Right atrium auricular region (tissue), 2 donors: ENCODE measurements at places on chromosomes 4 and X. TPM values are rescaled to one million over a fixed set of nuclear protein-coding genes. Genes with fewer than 3 reads are reported as not detected.

DNA sequence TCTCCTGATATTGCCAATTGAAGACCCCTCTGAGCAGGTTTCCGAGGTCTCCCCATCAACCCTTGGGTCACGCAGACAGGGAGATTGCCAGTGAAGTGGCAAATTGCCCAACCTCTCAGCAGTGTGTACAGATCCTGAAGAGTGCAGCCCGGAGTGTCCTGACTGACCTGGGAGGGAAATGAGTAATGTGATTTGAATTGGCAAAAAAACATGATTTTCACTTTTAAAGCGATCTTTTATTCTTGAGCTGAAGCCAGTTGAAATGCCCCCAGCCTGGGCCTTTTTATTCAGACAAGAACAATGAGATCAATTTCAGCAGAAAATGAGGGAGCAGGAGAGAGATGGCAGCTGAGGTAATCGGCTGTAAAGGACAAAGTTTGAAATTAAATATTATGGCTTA lies 401.8 kb downstream of the RAPGEF2 start:
- DNase-seq: no peak
- no peak overlapping the region for H3K27ac ChIP-seq
- H3K27me3 ChIP-seq: no peaks in the 10 kb centered on the region
- H3K4me3 ChIP-seq: no peak overlapping the region

- no peaks in the 10 kb centered on the region for H3K36me3 ChIP-seq
- no peaks in the 10 kb centered on the region for H3K4me1 ChIP-seq
- H3K27ac ChIP-seq: no peak overlapping the region
Measured at GRCh38 chrX:139203651-139204570, 326.6 kb upstream of the F9 start.

DNA sequence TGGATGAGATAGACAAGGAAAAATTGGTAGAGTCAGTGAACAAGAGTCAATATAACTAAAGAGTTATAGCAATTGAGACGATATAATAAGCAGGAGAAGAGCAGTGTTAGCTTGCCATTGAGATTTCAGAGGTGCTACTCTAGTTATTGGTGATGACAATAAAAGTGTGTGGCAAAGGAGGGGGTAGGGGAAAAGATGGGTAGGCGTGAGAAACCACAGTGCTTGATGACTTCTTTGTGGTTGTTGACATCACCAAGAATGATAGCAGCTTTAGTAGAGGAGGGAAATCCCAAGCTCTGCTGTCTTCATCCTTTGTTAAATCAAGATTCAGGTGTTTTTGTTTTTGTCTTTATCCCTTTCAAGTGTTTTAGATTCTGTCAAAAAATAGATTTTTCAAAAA lies 179.9 kb upstream of the PPP3CA start:
- H3K27me3 ChIP-seq: no peaks in the 10 kb centered on the region
- no peak for DNase-seq
- H3K36me3 ChIP-seq: no peaks in the 10 kb centered on the region
- no peaks in the 10 kb centered on the region for H3K4me1 ChIP-seq

DNA sequence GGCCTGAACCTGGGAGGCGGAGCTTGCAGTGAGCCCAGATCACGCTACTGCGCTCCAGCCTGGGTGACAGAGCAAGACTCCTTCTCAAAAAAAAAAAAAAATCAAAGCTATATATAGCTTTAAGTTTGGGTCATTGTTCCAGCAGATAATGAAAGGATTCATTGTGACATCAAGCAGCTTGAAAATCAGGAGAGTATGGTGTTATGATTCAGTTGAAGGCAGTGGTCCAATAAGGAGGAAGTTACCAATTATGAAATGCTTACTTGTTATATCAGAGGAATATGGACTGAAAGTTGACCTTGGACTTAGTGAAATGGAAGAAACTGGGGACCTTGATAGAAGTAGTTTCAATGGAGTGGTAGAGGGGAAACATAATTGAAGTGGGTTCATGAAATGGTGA lies 140.4 kb upstream of the MAD2L1 start:
- no peaks in the 10 kb centered on the region for H3K4me1 ChIP-seq
- no peak overlapping the region for H3K4me3 ChIP-seq
- no peaks in the 10 kb centered on the region for H3K36me3 ChIP-seq
- H3K27me3 ChIP-seq: no peaks in the 10 kb centered on the region
- no peak overlapping the region for H3K27ac ChIP-seq

DNA sequence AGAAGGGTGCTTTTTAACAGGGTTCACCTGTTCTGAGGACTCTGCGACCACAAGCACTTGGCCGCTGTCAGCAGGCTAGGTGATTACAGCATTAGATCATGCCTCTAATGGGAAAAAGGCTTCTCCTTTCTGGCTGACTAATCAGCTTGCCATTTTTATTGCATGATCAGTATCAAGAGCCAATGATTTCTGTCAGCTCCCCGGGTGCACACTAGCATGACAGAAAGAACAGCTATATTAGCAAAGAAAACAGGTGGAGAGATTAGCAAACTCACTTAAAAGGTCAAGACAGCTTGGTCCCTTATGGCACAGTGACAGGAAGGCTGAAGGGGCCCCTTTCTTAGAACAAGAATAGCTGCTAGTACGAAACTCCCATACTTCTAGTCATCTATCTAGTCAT lies 170.0 kb downstream of the SMIM20 start:
- H3K27ac ChIP-seq: no peak overlapping the region
- DNase-seq: no peak
- no peak overlapping the region for H3K4me3 ChIP-seq
- no peaks in the 10 kb centered on the region for H3K27me3 ChIP-seq
- no peaks in the 10 kb centered on the region for H3K36me3 ChIP-seq

The RP2 gene
- total RNA-seq: 5.0 TPM

GRCh38 chr4:148749403-148749802 lies 307.2 kb upstream of the NR3C2 start:
- H3K4me3 ChIP-seq: no peak overlapping the region
- H3K4me1 ChIP-seq: no peaks in the 10 kb centered on the region
- no peak for DNase-seq
- H3K27ac ChIP-seq: no peak overlapping the region
- no peaks in the 10 kb centered on the region for H3K36me3 ChIP-seq
- no peaks in the 10 kb centered on the region for H3K27me3 ChIP-seq

- H3K27me3 ChIP-seq: no peaks in the 10 kb centered on the region
- no peaks in the 10 kb centered on the region for H3K4me1 ChIP-seq
- H3K4me3 ChIP-seq: no peak overlapping the region
- no peaks in the 10 kb centered on the region for H3K36me3 ChIP-seq
Measured at GRCh38 chr4:189255636-189256035, 685.0 kb upstream of the FRG1 start.

The PASD1 gene
- total RNA-seq: not detected

The SPANXC gene
- not detected for total RNA-seq

- no peak overlapping the region for H3K4me3 ChIP-seq
- H3K27ac ChIP-seq: no peak overlapping the region
- no peaks in the 10 kb centered on the region for H3K36me3 ChIP-seq
- no peaks in the 10 kb centered on the region for H3K4me1 ChIP-seq
- no peak for DNase-seq
Measured at GRCh38 chr4:71004281-71004851, 10.9 kb downstream of the DCK start.

- H3K4me1 ChIP-seq: peaks cover 5% of the 10 kb centered on the region
- no peak overlapping the region for H3K4me3 ChIP-seq
- H3K27ac ChIP-seq: no peak overlapping the region
- no peaks in the 10 kb centered on the region for H3K27me3 ChIP-seq
- no peaks in the 10 kb centered on the region for H3K36me3 ChIP-seq
Measured at GRCh38 chr4:75831856-75832405, 70.3 kb downstream of the PPEF2 start.

DNA sequence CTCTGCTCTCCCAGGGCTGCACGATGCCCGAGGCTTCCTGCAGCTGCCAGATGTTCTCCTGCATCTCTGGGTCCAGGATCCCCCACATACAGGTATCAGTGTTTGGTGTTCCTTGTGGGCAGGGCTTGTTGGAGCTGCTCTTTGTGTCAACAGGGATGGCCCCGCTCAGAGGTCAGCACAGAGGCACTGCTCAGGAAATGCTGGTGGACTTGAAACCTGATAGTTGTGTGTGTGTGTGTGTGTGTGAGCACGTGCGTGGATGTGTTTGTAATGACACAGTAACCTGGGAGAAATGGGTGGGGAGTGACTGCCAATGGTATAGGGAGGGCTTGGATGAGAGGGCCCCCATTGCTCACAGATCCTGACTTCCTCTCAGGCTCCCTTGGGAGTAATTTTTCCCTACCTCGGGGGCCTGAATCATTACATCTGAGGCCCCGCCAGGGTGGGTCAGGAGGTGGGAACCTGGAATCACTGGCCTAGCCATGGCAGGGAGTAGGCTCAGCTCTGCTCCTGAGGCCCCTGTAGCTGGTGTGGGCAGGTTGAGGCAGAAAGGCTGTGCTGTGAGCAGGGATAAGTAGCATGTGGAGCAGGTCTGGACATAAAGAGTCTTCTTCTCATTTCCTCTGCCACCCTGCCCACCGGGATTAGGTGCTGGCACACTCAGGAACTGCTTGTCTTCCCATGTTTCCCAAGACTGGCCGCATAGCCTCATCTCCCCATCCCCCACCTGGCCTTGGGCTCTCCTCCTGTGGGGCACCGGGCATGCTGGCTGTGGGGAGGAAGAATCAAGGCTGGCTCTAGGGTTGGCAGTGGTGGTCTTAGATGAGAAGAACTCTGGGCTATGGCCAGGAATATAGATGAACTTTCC lies 2.5 kb upstream of the EFNB1 start:
- no peaks in the 10 kb centered on the region for H3K27me3 ChIP-seq
- no peak overlapping the region for H3K27ac ChIP-seq
- H3K4me1 ChIP-seq: no peaks in the 10 kb centered on the region
- H3K36me3 ChIP-seq: no peaks in the 10 kb centered on the region

The G6PD gene
- 42.2 TPM for total RNA-seq

The GSX2 gene
- not detected for total RNA-seq

- no peaks in the 10 kb centered on the region for H3K36me3 ChIP-seq
- no peaks in the 10 kb centered on the region for H3K4me1 ChIP-seq
- no peak overlapping the region for H3K27ac ChIP-seq
Measured at GRCh38 chr4:142065086-142065647, 428.8 kb downstream of the IL15 start.

The MAML3 gene
- 2.6 TPM for total RNA-seq

GRCh38 chrX:103233263-103233662 lies 18.4 kb downstream of the BEX4 start:
- H3K27ac ChIP-seq: no peak overlapping the region
- H3K27me3 ChIP-seq: no peaks in the 10 kb centered on the region
- no peaks in the 10 kb centered on the region for H3K36me3 ChIP-seq
- no peaks in the 10 kb centered on the region for H3K4me1 ChIP-seq
- H3K4me3 ChIP-seq: no peak overlapping the region

- H3K27me3 ChIP-seq: no peaks in the 10 kb centered on the region
Measured at GRCh38 chr4:57320217-57320616, 210.0 kb upstream of the IGFBP7 start.

DNA sequence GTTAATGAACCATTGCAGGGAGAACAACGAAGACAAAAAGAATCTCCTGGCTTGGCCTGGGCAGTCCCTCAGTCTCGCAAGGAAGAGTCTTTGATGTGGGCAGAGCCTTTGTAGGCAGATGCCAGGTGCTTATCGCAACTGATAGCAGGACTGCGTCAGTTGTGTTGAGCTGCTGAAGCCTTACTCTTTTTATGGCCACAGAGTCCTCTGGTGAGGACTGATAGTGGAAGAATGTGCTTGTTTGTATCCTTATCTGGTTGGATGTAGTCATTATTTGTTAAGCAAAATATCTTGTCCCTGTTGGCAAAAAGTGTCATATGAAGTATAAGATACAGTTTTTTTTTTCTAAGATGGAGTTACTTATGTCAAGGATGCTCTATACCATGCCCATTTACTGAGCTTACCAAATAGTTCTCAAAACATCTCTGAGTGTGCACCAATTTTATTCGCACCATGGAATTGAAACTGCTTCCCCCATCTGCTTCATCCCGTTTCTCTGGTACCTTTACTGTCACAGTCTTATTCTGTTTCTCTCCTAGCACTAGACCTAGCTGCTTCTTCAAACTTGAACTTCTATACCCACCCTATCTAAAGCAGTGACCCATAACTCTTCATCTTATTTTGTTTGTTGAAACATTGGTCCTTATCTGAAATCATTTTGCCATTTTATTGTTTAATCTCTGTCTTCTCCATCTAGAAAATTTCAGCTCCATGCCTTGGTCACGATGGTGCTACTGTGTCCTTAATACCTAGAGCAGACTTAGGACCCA lies 47.0 kb upstream of the SPRY1 start:
- no peaks in the 10 kb centered on the region for H3K36me3 ChIP-seq
- DNase-seq: no peak
- no peak overlapping the region for H3K27ac ChIP-seq

DNA sequence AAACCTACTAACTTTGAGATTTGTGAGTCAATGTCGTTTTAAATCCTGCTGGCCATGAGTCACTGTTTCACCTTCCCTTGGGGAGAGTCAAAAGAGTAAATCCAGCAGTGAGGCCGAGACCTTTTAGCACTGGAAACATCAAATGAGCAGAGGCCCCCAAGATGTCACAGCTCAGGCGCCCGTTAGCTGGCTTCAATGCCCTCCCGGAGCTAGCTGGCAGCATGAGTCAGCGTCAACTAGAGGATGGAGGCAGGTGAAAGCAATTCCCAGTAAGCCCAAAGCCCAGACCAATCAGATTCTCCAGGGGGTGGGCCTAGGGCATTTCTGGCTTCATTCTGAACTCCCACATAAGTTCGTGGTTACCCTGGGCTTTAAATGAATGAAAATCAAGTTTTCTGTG lies 170.9 kb downstream of the CLCN4 start:
- no peaks in the 10 kb centered on the region for H3K27me3 ChIP-seq
- no peaks in the 10 kb centered on the region for H3K4me1 ChIP-seq
- no peak overlapping the region for H3K4me3 ChIP-seq
- no peak for DNase-seq
- no peaks in the 10 kb centered on the region for H3K36me3 ChIP-seq

The TEX11 gene
- not detected for total RNA-seq

The OPRPN gene
- not detected for total RNA-seq

The MAGEA4 gene
- total RNA-seq: not detected

- DNase-seq: no peak
- H3K4me3 ChIP-seq: no peak overlapping the region
- H3K36me3 ChIP-seq: no peaks in the 10 kb centered on the region
- no peak overlapping the region for H3K27ac ChIP-seq
Measured at GRCh38 chrX:79270401-79270800, 96.7 kb downstream of the ITM2A start.

DNA sequence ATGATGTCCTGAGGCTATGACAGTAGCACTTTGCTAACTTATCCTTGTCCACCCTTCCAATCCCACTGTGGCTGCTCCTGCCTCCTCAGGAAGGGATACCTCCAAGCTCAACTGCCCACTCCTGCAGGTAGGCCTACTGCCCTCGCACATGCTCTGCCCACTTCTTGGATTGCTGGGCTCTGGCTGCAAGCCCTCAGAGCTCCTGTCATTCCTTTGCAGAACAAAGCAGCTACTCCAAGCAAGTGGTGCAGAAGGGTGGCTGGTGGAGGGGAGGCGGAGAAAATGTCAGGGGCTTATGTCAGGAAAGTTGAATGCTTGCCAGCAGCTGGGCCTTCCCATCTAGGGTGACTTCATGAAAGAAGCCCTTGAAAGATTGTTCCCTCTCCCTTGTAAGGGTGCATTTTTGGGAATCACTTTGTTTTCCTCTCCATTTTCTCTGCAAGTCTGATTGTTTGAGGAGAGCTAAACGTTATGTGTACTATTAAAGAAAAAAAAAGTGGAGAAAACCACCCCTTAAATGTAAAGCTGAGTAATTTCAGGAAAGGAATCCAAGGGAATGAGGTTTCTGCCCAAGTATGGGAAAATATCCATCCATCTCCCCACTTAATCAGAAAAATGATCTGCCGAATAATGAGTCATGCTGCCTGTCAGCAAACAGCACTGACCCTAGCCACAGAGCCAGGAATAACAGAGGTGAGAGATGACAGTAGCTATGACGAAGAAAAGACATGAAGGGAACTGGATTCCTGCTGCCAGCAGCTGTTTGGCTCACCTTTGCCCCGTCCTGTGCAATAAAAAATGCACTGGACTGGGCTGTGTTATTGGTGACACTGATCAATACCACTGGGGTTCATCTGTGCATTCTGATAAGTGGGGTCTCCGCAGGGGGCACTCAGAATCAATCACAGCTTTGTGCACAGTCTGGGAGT lies 102.0 kb downstream of the RTL5 start:
- H3K4me3 ChIP-seq: no peak overlapping the region
- H3K36me3 ChIP-seq: no peaks in the 10 kb centered on the region
- no peaks in the 10 kb centered on the region for H3K27me3 ChIP-seq
- peak; percentile 16 for DNase-seq
